ENCODE measurements at places on chromosomes 5 and 9.

DNA sequence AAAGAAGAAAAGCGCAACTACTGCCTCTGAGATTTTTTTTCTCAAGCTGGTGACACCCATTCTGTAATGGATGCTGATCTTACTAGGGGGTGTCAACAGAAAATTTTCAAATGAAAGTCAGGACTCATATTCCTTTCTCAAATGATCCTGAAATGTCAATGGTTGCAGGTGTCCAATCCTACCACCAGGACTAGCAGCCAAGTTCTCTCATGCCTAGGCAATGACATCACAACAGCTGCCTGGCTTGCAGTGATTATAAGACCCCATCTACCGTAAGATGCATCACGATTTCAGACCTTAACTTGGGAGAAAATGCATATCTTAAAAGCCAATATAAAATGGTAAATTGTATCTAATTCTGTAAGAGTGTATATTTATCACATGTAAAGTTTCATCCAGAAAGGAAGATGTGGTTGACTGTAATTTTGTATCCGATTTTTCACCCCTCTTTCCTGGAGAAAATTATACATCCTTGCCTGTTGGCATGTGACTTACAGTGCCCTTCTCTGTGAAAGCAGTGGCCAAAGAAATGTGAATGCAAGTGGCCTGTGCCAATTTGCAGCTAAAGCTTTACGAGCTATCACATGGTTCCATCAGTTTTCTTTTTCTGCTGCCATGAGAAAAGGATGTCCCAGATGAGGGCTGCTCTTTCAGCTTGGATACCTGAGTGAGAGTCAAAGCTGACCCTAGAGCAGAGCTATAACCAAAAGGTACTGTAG lies 104.4 kb downstream of the DENND1A start:
- no peak for DNase-seq

GRCh38 chr9:6382681-6383080 lies 30.3 kb upstream of the UHRF2 start:
- no peak for DNase-seq

DNA sequence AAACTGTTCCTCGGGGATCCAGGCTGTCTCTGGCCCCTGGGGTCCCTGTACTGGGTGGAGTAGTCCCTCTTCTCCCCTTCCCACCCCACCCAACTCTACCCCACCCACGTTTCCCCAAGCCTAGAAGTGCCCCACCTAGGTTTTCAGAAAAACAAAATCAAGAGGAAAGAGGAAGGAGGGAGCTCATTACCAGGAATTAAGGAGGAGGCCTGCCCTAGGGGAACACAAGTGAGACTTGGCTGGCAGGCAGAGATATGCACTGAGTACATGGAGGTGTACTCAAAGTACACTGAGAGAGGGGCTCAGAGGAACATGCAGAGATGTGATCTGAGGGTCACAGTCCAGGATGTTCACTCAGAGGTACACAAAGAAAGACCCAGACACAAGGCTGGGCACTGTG lies 10.2 kb downstream of the AQP3 start:
- DNase-seq, result no peak

DNA sequence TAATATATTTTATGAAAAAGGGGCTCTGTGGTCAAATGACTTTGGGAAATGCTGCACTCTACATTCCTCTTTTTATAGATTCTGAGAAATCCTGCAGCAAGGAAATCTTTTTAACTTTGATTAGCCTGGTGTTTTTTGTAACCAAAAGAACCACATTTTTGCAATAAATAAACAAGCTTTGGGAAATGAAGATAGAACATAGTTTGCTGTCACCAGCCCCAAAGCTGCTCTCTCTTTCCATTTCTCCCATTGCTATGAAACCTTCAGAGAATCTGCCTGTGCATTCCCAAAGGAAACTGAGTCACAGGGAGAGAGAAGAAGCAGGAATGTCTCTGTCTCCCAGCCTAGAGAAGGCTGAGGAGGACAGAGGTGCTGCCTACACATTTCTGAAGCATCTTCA lies 59.0 kb downstream of the COL15A1 start:
- DNase-seq, result no peak

- DNase-seq, result no peak
These were observed 318.3 kb downstream of the CHSY3 start for GRCh38 chr5:130222573-130222972.

Data from heart right ventricle (tissue), 16 donors.